HCEC 1CT (cell line): ENCODE measurements at places on chromosomes 16 and 17.

DNA sequence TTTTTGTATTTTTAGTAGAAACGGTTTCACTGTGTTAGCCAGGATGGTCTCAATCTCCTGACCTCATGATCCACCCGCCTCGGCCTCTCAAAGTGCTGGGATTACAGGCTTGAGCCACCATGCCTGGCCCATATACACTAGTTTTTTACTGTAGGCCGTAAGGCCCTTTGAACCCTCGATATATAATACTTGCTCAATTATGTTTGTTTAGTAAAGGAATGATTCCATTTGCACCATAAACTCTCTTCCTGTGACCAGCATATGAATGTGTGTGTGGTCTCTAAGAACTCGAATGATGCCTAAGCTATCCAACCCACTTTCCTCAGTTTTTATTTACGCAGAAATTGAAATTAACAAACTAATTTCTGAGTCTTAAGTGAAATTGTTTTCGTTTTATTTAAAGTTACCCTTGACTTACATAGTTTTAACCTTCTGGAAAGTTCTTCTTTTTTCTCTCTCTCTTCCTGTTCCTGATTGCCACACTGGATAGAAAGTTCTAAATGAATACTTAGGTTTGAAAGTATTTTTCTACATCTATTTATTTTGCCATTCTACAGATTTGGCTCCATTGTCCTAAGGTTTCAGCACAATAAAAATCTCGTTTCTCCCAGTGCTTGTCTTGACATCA lies 37.9 kb downstream of the PIGL start:
- no peak for DNase-seq

DNA sequence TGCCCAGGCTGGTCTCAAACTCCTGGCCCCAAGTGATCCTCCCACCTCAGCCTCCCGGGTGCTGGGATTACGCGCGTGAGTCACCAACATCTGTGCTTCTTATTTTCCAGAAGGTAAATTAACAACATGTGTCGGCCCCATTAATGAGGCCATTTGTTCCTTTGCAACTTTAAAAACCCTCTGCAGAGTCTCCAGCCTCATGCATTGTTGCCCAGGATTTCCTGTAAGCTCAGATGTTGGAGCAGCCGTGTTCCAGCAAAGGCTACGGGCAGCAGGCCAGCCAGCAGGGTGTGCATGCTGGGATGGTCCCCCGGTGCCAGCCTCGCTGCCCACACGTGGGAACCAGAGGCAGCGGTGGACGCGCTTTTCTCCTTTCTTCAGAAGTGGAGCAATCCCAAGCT lies 19.1 kb upstream of the HEXD start:
- DNase-seq = peak; percentile 41

DNA sequence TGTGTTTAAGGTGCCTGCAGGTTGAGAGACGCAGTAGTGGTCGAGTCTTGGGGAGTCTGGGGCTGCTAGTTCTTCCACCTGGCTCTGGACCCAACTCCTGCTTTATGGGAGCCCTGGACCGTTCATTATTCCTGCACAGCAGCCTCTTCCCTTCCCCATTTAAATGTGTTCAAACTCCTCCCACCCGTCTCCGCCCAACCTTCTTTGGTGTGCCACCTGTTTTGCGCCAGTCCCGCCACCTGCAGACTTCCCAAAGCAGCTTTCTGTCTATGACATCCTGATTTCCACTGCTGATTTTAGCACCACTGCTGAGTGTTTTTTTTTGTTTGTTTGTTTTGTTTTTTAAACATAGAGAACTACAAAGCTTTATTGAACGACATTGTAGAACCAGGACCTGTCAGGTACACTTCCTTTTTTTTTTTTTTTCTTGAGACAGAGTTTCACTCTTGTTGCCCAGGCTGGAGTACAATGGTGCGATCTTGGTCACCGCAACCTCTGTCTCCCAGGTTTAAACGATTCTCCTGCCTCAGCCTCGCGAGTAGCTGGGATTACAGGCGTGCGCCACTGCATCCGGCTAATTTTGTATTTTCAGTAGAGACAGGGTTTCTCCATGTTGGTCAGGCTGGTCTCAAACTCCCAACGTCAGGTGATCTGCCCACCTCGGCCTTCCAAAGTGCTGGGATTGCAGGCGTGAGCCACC lies 12.8 kb downstream of the ADORA2B start:
- no peak for DNase-seq

DNA sequence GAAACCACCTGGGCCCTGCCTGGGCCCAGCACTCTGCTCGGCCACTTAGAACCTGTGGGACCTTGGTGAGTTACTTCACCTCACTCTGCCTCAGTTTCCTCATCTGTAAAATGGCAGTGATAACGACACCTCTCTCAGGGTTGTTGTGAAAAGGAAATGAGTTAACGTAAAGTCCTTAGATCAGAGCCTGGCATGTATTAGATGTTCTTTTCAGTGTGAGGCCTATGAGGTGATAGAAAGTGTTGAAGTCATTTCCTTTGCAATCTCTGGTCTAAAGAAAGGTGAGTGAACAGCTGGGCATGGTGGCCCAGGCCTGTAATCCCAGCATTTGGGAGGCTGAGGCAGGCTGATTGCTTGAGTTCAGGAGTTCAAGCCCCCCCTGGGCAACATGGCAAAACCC lies 51.7 kb upstream of the LGALS9 start:
- DNase-seq = no peak

DNA sequence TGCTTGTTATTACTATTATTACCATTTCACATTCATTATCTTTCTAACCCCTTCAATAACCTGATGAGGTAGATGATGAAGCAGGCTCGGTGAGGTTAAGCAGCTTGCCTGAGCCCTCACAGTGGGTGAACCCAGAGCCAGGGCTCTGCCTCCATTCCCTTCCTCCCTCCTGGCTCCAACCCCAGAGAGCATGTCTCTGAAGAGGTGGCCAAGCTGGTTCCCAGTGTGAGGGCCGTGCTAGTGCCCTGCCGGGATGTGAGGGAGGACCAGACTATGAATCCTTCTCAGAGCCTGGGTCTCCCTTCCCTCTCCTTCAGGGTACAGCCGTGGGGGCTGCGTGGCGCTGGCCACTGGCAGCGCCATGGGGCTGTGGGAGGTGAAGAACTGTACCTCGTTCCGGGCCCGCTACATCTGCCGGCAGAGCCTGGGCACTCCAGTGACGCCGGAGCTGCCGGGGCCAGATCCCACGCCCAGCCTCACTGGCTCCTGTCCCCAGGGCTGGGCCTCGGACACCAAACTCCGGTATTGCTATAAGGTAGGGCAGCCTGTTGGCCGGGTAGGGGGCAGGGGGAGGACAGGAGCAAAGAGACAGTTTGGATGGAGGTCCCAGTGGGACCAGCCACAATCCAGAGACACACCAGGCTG lies 49.6 kb downstream of the MRC2 start:
- DNase-seq = no peak

DNA sequence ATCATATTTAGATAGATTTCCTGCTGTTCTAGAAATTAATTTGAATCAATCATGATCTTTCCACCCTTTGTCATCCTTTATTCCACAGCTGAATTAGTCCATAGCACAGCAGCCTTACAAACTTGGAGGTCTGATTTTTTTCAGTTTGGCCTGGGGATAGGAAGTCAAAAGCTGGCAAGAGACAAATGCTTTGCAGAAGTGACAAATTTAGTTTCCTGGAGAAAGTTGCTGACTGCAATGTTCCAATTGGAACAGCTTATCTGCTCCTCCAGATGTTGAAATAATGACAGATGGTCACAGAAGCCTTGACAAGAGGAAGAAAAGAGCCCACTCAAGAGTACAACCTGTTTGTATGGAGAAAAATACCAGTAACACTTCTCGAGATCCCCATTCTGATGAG lies 1276.1 kb upstream of the CDH8 start:
- DNase-seq = no peak

DNA sequence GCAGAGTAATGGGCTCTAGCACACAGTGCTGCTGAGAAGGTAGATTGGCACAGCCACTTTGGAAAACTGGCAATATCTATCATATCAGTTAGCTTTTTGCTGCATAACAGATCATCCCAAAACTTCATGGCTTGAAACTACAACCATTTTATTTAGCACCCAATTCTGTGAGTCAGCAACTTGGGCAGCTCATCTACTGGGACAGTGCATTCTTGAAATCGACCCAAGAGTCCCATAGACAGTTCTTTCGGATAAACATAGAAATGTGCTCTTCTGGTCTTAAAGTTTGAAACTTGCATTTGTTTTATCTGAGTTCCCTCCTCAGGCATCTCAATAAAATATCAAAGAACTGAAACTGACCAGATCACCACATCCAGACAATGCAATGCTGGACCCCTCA lies 76.7 kb downstream of the CEP112 start:
- peak; percentile 29 for DNase-seq

GRCh38 chr16:80117556-80118130 lies 423.1 kb upstream of the DYNLRB2 start:
- DNase-seq = no peak

GRCh38 chr17:8708025-8708461 lies 36.6 kb downstream of the CCDC42 start:
- no peak for DNase-seq
